ENCODE measurements at places on chromosomes 6 and 20.

DNA sequence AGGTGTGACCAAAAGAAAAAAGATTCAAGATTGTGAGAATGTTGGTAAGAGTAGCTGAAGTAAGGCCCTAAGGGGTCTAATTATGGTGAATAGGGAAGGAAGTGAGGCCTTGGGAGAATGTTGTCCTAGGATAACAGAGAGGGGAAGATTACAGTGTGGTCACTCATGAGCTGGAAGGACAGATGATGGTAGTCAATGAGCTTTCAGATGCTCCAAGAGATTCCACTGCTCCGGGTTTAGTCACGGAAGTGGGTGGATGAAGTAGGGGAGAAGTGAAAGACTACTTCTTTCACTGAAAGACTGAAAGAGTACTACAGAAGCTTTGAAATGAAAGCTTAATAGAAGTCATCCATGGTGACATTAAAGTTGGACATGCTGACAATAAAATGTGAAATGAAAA, 108.5 kb downstream of the MMS22L start:
- no peak for DNase-seq

DNA sequence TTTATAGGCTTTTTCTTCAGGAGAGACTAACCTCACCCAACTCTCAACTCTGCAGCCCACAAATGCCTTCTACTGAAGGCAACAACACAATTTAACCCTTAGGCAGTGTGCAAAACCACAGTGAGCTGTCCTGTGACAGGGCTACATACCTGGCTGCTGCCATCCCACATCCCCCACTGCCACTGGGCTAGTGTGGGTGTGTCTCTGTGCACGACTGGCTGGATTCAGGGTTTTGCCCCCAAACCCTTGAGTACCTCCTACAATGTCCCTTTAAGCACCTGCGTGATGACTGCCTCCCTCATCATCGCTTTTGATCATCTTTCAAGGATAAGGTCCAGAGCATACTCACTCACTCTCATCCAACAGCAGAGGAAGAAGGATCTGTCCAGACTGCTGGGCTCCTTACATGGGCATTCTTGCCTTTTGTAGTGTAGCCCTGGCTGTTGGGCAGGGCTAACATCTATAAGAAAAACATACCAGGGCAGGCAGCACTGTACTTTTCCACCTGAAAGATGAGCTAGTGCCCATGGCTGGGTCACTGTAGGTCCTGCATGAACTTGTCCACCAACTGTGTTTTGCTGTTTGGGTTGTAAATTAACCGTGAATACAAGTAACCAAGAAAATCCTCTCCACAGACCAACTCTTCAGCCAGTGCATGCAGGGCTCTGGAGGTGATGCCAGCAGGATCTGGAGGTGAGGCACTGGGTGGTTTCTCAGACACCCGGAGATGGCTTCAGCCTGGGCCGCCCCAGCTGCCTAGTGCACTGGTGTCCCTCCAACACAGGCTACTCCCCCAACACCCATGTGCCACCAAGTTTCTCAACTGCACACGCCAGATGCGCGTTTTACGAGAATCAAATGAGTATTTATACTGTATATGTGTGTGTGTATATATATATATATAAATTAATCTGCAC, 45.2 kb downstream of the PLCG1 start:
- no peak for DNase-seq

DNA sequence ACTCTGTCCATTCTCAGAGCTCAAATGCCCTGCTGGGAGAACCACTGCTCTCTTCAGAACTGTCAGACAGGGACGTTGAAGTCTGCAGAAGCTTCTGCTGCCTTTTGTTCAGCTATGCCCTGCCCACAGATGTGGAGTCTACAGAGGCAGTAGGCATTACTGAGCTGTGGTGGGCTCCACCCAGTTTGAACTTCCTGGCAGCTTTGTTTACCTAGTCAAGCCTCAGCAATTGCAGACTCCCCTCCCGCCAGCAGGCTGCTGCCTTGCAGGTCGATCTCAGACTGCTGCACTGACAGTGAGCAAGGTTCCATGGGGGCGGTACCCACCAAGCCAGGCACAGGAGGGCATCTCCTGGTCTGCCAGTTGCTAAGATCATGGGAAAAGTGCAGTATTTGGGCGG, 21.8 kb upstream of the UFL1 start:
- DNase-seq: no peak

GRCh38 chr6:6823568-6824224, 235.2 kb downstream of the LY86 start:
- no peak for DNase-seq

DNA sequence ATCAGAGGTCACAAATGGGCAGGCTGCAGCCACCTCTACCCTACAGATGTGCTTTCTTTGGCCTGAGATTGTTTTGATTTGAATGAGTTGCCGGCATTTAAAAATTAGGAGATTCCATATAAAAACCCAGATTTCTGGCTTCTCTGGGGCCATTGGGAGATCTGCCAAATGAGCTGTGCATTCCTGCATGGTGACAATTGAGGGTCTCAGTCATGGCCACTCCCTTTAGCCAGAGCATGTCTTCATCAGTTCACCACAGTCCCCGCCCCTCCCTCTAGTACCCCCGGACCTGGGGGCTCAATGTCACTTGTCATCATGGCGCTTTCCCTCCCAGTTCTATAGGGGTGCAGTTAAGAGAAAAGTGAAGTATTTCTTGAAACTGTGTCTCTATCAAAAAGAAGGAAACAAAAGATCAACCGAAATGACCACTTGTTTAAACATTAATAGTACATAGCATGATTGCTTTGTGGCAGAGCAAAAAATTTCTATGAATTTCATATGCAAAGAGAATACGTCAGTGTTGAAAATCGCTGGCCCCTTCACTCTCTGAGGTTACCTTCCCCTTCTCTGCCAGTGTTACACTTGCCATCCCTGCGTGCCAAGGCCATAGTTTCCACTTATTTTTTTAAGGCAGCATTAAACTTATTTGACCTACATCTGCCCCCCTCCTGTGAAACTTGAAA, 21.1 kb downstream of the EYA2 start:
- no peak for DNase-seq

- DNase-seq: no peak
Observed at GRCh38 chr6:70079241-70079640, 212.9 kb downstream of the COL19A1 start.

GRCh38 chr20:45425561-45425960, 9.6 kb downstream of the PIGT start:
- no peak for DNase-seq

DNA sequence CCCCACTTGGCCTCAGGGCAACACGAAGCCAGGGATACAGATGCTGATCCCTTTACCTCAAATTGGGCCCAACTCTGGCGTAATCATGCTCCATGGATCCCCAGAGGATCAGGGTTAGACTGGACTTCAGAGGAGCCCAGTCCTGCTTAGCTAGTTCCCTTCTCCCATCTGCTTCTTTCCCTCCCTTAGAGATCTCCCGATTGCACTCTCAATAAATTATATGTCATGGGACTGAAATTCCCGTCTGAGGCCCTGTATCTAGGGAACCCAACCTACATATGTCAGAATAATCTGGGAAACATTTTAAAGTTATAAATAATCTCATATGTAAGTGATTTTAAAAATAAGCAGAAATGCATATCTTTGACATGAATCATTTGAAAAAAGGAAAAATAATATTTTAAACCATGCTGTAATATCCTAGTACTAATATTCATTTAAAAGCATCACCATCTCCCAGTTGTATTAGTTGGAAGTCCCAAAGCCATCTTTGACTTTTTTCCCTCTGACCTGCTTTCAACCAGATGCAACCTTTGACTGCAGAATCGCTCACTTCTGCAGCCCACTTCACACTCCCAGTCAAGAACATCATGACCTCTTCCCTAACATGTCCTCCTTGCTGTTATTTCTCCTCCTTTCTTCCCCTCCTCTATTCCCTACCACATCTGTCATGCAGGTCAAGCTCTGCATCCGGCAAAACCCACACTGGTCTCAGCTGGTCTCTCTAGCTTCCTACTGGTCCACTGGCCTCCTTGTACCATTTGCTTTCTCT, 393.6 kb downstream of the BTBD3 start:
- no peak for DNase-seq

DNA sequence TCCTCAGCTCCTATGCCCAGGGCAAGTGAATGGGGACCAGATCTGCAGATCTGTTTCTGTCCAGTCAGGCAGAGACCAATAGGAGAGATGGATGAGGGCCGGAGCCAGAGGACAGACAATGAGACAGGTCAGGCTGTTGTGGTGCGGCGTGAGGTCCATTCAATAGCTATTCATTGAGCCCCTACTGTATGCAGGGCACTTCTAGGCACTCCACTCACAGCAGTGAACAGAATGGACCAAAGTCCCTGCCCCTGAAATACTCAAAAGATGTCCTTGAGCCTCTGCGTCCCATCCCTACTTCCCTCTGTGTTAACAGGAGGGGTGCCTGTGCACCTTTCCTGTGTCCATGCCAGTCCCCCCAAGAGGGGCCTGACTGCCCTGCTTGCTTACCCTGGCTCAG, 8.5 kb upstream of the TULP1 start:
- no peak for DNase-seq

GRCh38 chr6:108556866-108557493, 3.7 kb upstream of the FOXO3 start:
- no peak for DNase-seq

DNA sequence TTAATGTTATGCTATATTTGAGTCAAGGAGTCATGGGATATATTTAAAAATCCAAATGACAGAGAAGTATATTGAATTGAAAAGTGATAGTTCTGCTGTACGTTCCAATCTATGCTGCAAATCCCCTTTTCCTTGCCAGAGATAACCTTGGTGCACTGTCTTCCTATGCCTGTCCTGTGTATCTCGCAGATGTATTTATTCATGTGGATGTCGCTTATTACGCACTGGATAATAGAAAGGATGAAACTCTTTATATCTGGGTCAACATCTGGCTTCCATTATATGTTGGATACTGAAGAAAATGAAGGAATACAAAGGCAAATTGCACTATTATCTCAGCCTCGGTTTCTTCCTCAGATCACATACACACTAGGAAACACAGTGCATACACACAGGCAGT, 331.3 kb downstream of the BCKDHB start:
- no peak for DNase-seq

DNA sequence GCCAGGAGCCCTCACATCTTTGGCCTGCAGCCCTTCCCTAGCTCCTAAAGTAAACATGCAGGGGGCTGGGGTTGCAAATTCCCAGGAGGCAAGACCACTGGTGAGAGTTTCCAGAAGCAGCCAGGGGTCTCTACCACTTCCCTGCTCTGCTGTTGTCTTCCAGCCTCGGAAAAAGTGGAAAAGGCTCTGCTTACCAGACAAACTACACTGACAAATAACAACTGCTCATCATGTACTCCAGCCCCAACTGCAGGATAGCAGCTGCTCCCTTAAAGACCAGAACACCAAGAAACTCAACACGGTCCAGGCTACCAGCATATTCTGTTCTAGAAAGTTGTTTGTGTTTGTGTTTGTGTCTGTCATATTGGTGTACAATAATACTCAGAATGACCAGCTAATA, 187.5 kb upstream of the MARCKS start:
- DNase-seq: no peak

DNA sequence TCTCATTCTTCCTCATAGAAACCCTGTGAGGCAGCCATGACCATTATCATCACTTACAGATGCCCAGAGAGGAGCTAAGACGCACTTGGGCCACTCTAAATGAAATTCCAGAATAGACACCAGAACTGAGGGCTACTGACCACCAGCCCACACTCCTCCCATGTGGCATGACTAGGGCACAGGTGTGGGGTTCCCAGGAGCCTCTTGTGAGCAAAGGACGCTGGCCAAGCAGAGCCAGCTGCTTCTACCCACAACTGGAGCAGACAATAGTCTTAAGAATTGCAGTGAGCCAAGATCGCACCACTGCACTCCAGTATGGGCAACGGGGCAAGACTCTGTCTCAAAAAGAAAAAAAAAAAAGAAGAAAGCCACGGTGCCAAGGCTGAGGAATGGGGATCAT, 10.0 kb downstream of the AHCY start:
- DNase-seq: no peak

GRCh38 chr20:8568075-8568474, 436.0 kb downstream of the PLCB1 start:
- no peak for DNase-seq

DNA sequence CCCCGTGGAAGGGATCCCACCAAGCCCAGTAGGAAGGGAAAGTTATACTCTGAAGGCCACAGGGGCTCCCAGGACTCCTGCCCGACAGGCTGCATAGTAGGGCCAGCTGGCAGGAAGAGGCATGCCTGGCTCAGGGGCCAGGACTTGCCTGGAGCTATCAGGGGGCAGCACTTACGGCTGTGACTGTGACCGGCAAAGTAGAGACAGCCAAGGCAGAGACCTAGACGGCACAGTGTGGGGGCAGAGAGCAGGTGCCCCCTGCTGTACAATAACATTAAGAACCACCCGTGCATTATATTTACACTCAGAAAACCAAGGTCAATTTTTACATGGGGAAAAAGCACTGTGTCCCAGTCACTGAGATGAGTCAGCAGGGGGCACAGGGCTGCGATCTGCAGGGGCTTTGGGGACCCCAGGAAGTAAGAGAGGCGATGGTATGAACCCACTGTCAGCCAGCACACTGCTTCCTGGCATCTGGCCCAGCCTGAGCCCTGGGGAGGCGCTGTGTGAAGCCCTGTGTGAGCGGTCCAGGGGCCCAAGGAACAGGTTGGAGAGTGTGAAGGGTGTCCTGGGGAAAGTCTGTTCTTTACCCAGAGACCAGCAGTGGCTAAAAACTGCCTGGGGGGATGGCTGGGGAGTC, 9.9 kb downstream of the CCDC167 start:
- no peak for DNase-seq

All from stimulated activated CD4-positive, alpha-beta T cell treated with anti-CD3 and anti-CD28 coated beads, Interleukin-12 subunit alpha, Interleukin-12 subunit beta, amount 100 ng/mL, for 48 hours (primary cell).